CD4-positive, alpha-beta memory T cell (primary cell): ENCODE measurements at places on chromosomes 13 and 19.
A peak's percentile ranks its signal among the peaks of the same experiment; 100 is the strongest.

- DNase-seq, result peak; percentile 19
These were observed 265.9 kb downstream of the MYO16 start for GRCh38 chr13:108895220-108895704.

- DNase-seq, result no peak
These were observed 156.4 kb upstream of the FREM2 start for GRCh38 chr13:38530492-38530891.

GRCh38 chr19:9849791-9850190 is 14.7 kb downstream of the PIN1 start:
- DNase-seq, result no peak

DNA sequence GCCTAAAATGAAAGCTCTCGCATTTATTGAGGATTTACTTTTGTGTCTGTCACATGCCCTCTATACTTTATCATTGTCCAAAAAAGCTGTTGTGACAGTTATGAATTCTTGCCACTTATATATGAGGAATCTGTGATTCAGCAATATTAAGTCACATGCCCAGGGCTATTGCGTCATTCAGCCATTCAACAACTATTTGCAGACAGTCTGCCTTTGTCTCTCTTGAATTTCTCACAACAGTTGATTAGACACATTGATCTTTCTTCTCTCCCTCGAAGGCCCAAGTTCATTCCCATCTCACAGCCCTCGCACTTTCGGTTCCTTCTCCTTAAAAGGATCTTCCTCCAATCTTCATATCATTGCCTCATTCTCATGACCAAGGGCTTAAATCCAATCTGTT is 342.6 kb downstream of the MZT1 start:
- no peak for DNase-seq

DNA sequence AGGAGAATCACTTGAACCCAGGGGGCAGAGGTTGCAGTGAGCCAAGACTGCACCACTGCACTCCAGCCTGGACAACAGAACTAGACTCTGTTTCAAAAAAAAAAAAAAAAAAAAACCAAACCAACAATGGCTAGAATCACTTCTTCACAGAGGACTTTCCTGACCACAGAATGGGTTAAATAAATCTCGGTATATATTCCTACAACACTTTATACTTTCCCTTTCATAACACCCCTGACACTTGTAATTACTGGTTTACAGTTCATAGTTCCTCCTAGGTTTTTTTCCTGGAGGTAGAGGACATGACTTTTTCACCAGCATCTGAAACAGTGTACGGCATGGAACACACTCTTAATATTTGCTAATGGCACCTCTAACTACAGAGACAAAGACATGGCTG is 31.4 kb downstream of the ZDHHC20 start:
- no peak for DNase-seq
